ENCODE measurements at places on chromosomes 12 and 14. TPM values are rescaled to one million over a fixed set of nuclear protein-coding genes. Genes with fewer than 3 reads are reported as not detected.

DHRS4L2 gene
- total RNA-seq: 8.3 TPM

DNA sequence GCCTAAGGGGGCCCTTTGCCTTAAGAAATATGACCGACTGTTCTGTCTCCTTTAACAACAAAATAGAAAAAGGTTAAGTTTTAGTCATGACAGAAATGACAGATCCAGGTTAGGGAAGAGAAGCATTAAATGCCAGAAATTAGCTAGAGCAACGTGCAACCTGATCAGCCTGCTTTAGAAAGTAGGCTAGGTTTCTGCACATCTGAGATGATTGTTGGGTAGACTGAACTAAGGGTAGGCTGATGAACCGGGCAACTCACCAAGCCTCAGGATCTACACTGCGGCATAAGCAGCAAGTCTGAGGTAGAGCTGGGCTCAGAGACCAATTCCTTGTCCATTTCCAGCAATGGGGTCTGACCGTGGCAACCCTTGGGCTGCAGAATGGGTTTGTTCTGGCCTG lies 29.4 kb downstream of the NPC2 start:
- DNase-seq: no peak

- DNase-seq: no peak
Measured at GRCh38 chr14:75545907-75546306, 23.6 kb downstream of the BATF start.

DNA sequence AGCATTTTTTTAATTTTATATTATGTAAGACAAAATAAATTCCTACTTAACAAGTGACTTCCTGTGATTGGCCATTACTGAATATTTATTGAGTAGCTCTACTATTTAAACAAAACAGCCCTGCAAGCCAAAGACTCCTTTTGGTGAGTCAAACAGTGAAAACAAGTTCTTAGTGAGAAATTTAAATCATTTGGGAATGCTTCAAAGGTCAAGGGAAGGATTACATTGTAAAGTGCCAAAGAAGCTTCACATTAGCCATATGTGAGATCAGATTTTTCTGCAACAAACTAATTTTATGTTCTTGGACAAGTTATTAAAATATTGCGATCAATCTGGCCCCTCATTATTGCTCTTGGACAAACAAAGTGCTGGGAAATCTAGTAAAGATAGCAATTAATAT lies 795.4 kb upstream of the MGAT4C start:
- peak; percentile 42 for DNase-seq

GRCh38 chr12:9750276-9751203 lies 10.2 kb downstream of the CD69 start:
- DNase-seq: peak; percentile 67

- DNase-seq: no peak
Measured at GRCh38 chr12:49093792-49094159, 825 bp downstream of the DHH start.

DNA sequence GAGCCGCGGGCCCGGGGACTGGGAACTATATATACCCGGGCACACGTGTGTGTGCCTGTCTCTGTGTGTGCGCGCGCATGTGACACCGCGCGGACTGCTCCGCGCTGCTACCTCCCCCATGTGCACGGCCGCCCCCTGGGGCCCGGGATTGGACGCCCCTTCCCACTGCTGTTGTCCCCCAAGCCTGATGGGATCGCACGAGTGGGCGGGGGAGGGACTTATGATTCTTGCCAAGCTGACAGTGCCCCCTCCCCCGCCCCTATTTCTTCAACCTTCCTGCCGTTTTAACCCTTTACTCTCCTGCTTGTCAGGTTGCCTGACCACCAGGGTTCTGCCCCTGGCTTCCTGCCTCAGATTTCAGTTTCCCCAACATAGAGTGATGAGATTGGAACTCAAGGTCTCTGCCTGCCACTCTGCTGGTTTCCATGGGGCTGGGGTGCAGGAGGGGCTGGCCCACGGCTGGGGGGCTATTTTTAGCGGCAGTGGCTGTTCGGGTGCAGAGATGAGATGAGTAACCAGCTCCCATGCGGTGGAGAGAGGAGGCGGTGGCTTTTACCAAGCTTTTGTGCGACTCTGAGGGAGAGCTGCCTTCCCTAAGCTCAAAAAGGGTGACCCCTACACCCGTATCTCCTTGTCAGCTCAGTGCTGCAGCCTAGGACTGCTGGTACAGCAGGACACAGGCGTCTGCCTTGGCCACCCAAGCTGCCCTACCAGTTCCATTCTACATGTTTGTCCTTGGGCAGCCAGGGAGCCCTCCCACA lies at the start of gene DDN:
Gene DDN (minus strand): TSS at position 5 of the 761 bp plus-strand sequence. CDS start 88 bp downstream, outside the sequence.
- DNase-seq: no peak

Data from fibroblast of the aortic adventitia (primary cell).